ENCODE measurements at places on chromosomes 4 and X.
A peak's percentile ranks its signal among the peaks of the same experiment; 100 is the strongest.

- DNase-seq: no peak
Observed at GRCh38 chr4:38105475-38106220, 145.4 kb downstream of the PTTG2 start.

DNA sequence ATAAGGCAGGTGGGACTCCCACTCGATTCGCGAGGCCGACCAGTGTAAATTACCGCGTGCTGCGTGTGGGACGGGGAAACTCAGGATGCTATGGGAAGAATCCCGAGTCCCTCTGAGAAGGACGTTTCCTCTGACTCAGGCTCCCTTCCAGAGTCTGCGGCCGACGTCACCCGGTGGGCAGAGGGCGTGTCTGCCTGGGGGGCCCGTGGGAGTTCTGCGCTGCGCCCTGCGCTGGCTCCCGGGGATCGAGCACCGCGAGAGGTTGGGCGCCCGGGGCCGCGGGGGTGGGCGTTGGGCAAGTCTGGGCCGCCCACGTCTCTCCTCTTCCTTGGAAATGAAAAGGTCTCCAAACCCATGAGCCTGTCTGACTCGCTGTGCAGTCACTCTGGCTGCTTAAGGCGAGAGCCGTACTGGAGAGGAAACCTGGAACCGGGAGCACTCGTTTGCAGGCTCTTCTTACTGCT is 568 bp downstream of the NIPAL1 start:
- no peak for DNase-seq

- DNase-seq: no peak
Observed at GRCh38 chr4:95272036-95272435, 276.7 kb downstream of the UNC5C start.

DNA sequence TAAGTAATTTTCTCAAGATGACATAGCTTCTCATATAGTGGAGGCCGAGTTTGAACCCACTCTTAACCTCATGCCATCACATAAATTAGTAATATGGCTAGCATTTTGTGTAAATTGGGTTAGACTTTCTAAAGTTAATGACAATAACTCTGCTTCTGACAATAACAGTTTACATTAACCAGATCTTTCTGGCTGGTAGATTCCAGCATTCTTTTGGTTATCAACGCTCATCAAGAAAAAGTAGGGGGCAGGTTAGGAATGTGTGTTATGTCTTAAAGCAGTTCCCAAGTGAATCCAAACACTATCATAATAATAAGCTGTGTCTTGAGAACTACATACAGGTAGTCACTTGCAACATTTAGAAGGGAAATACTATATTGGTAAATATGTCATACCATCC is 162.5 kb downstream of the PRDM5 start:
- no peak for DNase-seq

DNA sequence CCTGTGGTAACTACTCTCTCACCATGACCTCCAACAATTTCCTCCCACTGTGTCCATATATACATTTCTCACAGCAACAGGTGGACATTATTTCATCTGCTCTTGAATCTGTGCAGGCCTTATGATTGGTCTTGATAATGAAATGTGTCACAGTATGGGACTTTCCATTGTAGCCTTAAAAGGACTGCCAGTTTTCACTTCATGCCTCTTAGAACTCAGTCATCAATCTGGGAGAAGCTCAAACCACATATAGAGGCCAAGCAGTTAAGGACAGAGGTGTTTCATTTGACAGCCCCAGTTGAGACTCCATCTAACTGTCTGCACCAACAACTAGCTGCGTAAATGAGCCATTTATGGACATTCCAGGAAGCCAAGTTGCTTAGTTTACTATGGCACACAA is 1534.8 kb downstream of the ARAP2 start:
- DNase-seq: no peak

GRCh38 chrX:41863343-41864203 is 59.8 kb downstream of the CASK start:
- DNase-seq: no peak

DNA sequence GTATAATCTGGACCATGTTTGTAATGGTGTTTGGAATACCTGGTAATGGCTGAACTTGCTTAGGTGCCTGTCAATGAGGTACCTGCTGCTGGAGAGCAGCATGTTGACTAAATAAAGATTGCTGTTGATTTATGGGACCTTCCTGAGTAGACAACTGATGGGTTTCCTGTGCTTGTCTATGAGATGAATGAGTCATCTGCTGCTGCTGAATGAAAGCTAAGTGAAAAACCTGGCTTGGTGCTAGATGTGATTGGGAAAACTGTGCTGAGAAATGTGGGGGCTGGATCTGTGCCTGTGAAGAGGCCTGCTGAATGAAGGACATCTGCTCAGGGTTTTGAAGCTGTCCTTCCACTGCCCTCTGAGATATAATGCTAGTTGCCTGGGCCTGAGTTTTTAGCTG is 69.6 kb downstream of the WNK3 start:
- no peak for DNase-seq

DNA sequence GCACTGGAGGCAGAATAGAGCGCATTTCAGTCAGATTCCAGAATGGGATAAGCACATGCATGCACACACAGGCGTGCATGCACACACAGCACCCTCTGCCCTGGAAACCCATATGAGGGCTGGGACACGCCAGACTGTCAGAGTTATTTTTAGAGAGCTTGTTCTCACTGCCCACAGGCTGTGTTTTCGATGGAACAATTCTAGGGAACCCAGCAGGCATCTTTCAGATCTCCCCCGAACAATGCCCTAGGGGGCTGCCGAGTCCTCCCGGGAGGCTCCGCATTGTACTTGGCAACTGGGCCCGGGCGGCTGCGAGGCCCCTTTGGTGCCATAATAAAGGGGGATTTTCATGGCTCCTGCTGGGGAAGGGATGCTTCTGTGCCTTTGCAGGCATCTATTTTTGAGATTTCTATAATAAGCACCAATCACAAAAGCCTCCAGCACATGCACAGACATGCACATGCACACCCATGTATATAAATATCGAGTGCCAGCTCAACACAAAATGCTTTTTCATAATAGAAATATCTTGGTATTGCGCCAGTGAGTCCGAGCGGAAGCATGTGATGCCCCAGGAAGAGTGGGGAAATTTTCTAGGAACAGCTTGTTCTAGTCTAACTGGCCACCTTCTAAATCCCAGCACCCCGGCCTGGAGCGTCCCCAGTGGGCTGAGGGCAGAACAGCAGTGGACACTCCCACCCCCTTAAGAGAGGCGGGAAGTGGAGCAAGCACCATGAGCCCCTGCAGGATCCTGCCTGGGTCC is 88.5 kb downstream of the PHKA2 start:
- DNase-seq: no peak

- no peak for DNase-seq
Observed at GRCh38 chrX:46837558-46838485, 979 bp downstream of the RP2 start.

GRCh38 chrX:133598601-133599335 is 183.5 kb upstream of the GPC4 start:
- DNase-seq: no peak

- no peak for DNase-seq
Observed at GRCh38 chr4:4341861-4342650, 44.8 kb upstream of the NSG1 start.

GRCh38 chrX:150211988-150212387 is 151.1 kb upstream of the MAMLD1 start:
- DNase-seq: no peak

- peak; percentile 14 for DNase-seq
Observed at GRCh38 chr4:60201052-60201673, 999.0 kb upstream of the ADGRL3 start.

DNA sequence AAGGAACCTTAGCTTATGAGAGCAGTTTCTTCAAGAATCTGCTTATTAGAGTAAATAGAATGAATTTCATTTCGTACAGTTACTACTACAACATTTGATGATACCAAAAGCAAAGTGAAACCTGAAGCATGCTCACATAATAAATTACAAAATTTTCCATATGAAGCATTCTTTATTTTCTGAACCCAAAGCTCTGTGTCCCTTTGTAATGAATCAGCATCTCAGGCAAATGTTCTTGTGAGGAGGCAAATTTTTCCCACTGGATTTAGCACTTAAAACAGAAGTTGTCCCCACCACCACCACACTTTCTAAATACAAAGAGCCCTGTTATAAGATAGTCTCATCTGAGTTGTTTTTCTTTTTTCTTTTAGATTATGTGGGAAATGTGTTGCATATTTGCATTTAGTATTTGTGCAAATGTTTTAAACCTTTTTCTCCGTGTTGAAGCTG is 70.7 kb upstream of the NFKB1 start:
- DNase-seq: no peak

- no peak for DNase-seq
Observed at GRCh38 chrX:155022585-155022984, at the start of gene F8. Gene F8, minus strand, starts transcription at chrX:155022723. Its CDS starts 171 bp downstream, at chrX:155022552.

DNA sequence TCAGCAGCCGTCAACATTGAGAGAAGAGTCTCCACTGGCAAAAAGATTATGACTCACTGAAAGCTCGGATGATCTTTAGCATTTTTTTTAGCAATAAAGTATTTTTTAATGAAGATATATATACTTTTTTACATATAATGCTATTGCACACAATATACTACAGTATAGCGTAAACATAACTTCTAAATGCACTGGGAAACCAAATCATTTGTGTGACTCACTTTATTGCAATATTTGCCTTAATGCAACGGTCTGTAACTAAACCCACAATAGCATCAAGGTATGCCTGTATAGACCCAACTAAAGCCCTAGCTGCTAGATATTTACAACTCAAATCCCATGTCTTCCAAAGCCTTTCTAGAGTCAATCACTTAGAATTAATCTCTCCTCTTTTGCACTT is 52.3 kb upstream of the EDNRA start:
- no peak for DNase-seq

- no peak for DNase-seq
Observed at GRCh38 chrX:71017396-71017939, 50.7 kb downstream of the SNX12 start.

DNA sequence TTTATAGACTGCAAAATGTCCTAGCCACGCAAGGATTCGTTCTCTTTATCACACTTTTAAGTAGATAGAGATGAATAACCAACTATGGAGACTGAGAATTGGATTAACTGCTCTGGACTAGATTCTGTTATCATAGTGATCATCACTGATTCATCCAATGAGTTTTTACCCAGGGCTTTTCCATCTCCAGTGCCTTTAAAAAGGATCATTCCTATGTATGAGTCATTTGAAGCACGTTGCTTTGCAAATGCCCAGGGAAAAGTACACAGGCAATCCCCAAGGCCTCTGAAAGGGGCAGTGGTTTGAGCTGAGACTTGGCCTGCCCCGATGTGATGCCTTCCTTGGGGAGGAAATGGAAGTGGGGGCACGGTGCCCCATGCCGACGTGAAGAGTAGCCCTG is 122.7 kb upstream of the PSAPL1 start:
- DNase-seq: no peak

- no peak for DNase-seq
Observed at GRCh38 chr4:129570326-129570725, 474.4 kb downstream of the C4orf33 start.

GRCh38 chr4:37882665-37883296 is 8.1 kb upstream of the TBC1D1 start:
- no peak for DNase-seq

DNA sequence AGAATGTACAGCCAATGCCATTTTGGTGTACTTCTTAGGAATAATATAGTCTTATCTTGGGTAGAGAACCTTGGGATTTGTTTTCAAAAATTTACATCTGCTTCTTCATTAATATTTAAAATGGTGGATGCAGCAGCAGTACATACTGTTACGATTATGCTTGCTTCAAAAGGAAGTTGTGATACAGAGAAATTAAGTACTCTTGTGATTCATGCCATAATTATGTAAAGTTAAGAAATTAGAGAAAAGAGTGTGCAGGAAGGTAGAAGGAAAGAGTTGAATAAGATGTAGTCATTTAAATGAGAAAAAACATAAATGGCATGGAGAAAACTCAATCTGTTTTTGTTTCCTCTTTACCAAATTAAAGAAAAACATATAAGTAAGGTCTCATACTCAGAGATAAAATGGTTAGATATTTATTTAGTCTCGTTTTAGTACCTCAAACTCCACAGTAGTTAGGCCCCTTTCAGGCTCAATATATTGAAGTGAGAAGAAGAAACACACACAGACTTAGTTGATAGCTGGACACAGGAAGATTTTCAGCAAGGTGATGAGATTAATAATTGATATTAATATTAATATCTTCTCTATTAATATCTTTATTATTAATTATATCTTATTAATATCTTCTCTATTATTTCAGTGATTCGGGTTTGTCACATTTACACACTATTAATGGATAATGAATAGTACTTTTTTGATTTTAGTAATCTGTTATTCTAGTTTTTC is 70.1 kb upstream of the HPGD start:
- no peak for DNase-seq

DNA sequence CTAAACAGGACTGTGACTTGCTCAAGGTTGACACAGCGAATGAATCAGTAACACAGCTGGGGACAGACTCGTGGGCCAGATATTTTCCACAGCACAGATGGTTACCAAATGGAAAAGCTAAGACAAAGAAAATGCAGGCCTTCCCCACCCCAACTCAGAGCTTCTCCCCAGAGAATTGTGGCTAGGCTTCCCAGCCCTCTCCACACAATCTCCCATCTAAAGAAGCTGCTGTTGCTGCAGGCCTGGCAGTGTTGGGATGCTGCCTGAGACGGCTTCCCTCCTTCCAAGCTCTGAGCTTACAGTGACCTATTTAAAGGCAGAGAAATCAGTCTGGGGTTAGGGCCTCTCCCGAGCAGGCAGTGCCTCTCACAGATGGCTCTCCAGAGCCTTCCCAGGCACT is 46.5 kb upstream of the PGRMC1 start:
- no peak for DNase-seq

GRCh38 chr4:76758996-76759395 is 138.9 kb downstream of the SOWAHB start:
- no peak for DNase-seq

- no peak for DNase-seq
Observed at GRCh38 chr4:24570574-24571236, 13.6 kb downstream of the DHX15 start.

DNA sequence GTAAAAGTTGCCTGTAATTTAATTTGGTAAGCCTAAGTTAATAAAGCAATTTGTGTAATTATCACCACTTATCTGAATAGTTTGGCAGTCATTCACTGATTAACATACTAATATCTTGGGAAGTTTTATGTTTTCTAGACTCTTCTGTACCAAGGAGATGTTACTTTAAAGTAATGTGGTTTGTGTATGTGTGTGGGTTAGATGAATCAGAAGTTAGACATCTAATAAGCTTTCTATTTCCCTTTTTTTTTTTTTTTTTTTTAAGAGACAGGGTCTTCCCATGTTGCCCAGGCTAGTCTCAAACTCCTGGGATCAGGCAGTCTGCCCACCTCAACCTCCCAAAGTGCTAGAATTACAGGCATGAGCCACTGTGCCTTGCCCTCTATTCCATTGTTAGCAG is 5.3 kb downstream of the SLAIN2 start:
- DNase-seq: no peak

All from NCI-H446 treated with DMSO at 0.1 percent for 48 hours (cell line).